ENCODE measurements at places on chromosomes 1 and 21.
A peak's percentile ranks its signal among the peaks of the same experiment; 100 is the strongest.

DNA sequence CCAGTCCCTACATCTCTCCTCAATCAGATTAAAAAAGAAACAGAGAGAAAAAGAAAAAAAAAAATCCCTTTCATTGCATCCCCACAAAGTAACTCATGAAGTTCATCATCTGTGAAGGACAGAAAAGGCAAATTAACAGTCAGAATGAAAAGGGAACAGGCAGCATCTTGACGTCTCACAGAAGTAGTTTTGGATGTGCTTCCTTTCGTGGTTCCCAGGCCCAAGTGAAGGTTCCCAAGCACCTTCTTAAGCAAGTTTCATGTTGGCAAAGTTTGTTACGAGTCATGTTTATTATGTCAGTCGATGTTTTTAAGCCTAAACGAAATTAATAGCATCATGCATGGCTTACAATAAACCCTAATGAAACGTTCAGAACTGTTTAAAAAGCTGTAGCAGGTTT lies 475.2 kb downstream of the SETD4 start:
- no peak for DNase-seq

DNA sequence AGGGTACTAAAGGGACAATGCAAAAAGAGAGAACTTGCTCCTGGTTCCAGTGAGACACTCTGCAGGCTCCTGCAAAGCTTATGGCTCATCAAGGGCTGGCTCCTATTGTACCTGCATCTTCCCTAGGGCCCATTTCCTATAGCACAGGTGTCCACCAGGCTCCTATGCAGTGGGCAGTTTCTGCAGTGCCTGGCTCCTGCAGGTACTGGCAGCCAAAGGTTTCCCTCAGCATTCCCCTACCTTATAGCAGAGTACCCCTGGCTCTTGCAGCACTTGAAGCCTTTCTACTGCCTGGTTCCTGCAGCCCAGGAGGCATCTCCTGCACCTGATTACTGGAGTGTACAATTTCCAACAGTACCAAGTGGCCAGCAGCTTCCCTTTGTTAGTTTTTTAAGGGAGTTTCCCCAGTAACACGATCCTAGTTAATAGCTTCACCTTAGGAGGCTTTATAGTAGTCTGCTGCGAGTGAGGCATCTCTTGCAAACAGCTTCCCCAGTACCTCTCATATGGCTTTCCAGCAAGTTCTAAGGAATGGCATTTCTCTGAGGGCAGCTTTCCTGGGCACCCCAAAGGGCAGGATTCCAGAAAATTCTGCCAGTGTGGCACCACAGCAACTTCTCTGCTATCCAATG lies 141.7 kb downstream of the DENND1B start:
- DNase-seq = no peak

DNA sequence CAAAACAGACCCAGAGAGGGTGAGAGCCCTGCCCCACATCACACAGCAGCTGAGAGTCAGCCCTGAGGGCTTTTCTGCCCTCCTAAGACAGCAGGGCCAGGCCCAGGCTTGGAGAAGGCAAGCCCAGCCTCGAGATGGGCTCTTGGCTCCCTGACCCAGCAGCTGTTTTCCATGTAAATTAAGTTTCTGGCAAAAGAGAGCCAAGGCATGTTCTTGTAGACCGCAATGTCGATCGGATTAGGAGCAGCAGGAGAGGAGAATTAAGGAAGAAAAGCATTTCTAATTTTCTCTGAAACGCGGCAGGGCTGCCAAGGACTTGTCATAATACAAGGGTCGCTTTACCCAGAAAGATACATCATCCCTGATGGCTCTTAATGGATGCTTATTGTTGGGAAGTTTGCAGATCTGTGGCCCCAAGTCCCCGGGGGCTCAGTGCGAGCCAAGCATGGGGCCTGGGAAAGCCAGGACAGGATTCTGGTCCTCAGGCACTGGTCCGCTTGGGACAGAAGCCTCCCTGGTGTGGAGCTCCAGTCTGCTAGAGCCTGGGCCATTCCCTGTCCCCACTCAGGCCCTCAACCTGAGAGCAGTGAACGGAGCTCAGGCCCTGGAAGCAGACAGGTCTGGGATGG lies 62.8 kb downstream of the DMRTB1 start:
- no peak for DNase-seq

- no peak for DNase-seq
These were observed 100.8 kb downstream of the UCK2 start for GRCh38 chr1:165928075-165928731.

- DNase-seq = no peak
These were observed 255.8 kb downstream of the RHOU start for GRCh38 chr1:228990906-228991569.

GRCh38 chr1:108671143-108671542 lies 10.2 kb upstream of the HENMT1 start:
- no peak for DNase-seq

DNA sequence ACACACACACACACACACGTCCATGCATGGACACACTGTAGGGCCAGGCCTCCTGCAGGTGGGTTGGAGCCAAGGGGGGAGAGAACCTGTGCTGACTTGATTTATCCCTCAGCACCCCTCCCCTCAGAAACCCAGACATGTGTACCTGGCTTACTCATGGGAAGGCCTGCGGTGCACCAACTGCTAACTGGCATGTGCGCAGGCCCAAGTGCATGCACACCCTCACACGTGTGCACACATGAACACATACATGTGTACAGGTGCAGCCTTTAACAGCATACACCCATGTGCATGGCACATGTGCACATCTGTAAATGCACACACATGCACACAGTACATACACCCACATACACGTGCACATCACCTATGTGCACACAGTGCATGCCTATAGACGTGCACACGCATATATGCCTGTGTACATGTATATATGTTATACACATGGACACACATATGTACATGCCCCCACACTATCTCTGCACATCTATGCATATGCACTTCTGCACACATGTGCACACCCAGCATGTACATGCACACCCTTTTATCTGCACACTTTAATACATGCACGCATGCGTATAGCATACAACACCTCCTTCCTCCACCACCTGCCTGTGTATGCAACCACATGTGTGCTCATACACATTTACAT lies 67.5 kb downstream of the TRIM11 start:
- DNase-seq = no peak

DNA sequence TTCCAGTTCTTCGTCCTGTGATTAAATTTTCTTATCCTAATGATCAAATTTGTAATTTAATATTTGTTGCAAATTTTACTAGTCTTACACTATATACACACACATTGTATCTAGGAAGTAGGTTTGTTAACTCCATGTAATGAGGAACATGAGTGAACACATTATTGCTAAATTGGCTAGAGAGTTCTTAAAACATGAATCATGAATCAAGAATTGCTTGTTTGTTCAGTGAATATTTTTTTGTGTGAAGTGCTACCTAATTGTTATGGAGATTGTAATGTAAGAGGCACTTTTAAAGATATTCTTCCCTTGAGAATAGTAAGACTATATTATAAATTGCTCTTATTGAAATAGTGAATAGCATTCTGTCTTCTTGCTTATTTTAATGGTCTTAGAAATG lies 4.6 kb downstream of the GPSM2 start:
- DNase-seq = no peak

DNA sequence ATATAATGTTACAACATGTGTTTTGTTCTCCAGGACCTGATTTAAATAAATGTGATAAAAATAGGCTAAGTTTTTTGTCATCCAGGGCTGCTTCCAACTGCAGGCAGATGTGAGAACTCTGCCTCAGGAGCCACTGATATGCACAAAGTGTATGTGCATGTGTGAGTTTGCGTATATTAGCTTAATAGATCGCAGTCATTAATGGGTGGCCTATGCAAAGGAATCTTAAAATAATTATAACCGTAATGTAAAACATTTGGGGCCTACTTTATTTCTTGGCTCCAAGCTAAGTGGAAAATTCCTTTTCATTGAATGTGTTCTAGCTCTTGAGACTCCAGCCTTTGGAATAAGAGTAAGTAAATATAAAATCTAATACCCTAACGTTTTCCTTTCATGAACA lies 16.8 kb downstream of the DHX9 start:
- DNase-seq = no peak

- peak; percentile 87 for DNase-seq
These were observed 57.3 kb downstream of the MAB21L3 start for GRCh38 chr1:116168277-116169032.

DNA sequence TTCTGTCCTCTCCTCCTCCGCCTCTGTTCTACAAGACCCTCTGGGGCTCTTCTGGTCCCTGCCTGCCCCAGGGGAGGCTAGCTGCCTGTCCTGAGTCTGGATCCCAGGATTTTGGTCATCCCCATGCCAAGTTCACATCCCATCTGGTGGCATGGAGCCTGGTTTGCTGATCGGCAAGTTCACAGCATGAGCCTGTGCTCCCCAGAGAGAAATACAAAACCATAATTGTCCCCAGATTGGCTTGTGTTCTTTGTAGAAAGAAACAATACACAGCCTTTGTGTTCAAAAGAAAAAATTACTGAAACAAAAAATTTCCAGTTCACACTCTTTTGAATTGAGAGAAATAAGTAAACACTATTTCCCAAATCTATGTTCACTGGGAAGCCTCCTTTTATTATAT lies 149.4 kb upstream of the ZC3H12A start:
- DNase-seq = no peak

GRCh38 chr1:182206626-182207239 lies 145.2 kb upstream of the ZNF648 start:
- DNase-seq = no peak

GRCh38 chr1:32904797-32905196 lies 3.6 kb upstream of the TMEM54 start:
- peak; percentile 9 for DNase-seq

GRCh38 chr21:15436031-15436430 lies 293.8 kb upstream of the USP25 start:
- DNase-seq = no peak

DNA sequence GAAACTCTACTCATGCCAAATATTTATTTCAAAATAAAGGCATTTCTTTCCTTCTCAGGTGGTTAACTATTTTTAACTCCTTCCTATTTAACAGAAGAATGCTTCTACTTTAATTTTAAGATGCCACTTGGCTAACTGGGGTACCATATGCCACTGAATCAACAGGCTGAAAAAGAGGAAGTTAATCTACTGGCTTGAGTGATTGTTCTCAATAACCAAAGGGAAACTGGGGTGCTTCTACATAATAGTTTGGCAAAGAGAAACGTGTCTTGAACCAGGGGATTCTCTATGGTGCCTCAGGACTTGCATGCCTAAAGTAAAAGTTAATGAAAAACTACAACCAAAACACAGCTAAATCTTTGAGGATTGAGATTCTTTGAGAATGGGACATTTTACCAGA lies 142.6 kb downstream of the DENND1B start:
- no peak for DNase-seq

- DNase-seq = no peak
These were observed 16.1 kb upstream of the RCAN3 start for GRCh38 chr1:24486331-24487065.

DNA sequence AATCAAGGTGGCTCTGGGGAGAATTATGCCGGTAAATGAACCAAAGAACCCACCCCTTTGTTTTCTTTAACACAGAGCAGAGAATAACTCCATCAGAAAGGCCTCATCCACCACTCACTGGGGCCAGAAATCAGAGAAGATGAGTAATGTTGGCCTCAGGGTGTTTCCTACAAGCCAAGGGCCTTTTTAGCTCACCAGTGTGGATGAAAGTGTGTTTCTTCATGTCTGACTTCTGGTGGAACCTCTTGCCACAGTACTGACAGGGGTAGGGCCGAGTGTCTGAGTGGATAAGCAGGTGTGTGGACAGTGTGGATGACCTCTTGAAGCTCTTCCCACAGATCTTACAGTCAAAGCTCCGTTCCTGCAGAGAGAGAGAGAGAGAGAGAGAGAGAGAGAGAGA lies 8.3 kb downstream of the GFI1 start:
- no peak for DNase-seq

All from left forelimb (tissue), 1 donor.